ENCODE measurements at places on chromosomes 2 and 18. TPM values are rescaled to one million over a fixed set of nuclear protein-coding genes. Genes with fewer than 3 reads are reported as not detected.

- H3K36me3 ChIP-seq = no peaks in the 10 kb centered on the region
- H3K4me3 ChIP-seq = no peak overlapping the region
- peaks cover 32% of the 10 kb centered on the region for H3K4me1 ChIP-seq
- H3K27ac ChIP-seq = no peak overlapping the region
- peak; percentile 64 for DNase-seq
These were observed 109.6 kb downstream of the GLI2 start for GRCh38 chr2:120845277-120845676.

DNA sequence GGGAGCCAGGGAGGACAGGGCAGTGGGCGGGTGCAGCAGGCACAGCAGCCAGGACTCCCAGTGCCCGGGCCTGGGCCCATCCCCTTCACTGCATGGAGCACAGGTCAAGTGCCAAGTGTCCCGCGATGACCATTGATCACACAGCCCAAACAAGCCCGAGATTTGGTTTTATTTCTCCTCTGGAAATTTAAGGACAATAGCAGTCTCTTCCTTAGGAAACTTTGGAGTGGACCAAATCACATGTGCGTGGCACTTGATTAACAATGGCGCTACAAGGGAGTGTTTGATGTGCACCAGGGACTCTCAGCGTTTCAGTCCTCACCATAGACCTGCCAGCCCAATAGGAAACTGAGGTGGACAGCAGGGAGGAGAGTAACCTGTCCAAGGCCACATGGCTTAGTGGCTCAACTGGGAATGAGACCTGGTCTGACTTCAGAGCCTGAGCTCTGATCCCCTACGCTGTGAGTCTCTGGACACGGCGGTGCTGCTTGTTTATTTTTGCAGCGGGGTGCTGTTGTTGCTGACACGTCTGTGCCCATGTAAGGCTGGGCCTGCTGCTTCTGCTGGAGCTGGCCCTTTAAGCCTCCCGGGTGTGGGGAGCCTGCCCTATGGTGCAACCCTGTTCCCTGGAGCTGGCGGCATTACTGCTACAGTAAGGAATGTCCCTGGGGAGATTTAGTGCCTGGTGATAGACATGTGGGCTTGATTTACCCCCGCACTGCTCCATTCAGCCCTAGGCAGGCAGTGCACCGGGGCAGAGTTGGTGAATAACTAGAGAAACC lies 194.2 kb downstream of the INHBB start:
- no peak overlapping the region for H3K27ac ChIP-seq
- H3K36me3 ChIP-seq = no peaks in the 10 kb centered on the region
- H3K4me1 ChIP-seq = no peaks in the 10 kb centered on the region
- H3K27me3 ChIP-seq = no peaks in the 10 kb centered on the region
- no peak overlapping the region for H3K4me3 ChIP-seq

MAP3K19 gene
- total RNA-seq = 0.52 TPM

DNA sequence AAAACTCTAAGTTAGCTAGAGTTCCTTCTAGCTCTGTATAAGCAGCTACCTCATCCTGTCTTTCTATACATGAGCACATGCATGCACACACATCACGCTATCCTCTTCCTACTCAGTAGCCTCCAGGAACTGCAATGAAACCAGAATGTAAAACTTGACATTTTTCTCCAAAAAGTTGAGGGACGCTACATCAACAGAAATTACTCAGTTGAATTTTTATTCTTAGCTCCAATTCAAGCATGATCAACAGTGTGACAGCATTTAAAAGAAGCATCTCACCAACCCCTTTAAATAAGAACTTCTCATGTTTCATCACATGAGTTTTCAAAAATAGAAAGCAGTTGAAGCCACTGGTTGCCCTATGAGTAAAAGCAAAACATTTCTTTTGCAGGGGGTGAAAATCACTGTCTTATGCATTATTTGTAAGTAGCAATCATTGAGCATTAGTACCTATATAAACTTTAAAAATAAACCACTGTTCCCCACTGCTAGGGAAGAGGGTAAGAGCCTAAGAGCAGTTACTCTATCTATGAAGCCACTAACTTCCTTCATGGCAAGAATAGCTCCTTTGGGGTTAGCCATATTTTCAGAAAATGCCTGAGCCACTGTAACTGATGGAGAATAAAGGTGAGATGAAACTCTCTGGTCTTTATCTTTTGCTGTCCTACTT lies 77.9 kb upstream of the ARL5A start:
- H3K4me3 ChIP-seq = no peak overlapping the region
- H3K27me3 ChIP-seq = no peaks in the 10 kb centered on the region
- DNase-seq = no peak

DNA sequence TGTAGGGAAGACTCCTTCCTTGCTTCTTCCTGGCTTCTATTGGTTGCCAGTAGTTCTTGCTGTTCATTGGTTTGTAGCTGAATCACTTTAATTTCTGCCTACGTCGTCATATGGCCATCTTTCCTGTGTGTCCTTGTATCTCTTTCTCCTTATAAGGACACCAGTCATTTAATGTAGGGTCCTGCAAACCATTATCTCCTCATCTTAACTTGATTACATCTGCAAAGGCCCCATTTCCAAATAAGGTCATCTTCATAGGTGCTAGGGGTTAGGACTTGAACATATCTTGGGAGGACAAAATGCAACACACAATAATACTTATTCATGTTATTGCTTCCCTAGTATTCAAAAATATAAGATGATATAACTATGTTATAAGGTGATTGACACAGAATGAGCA lies 95.5 kb upstream of the TTC27 start:
- H3K27ac ChIP-seq = no peak overlapping the region
- H3K27me3 ChIP-seq = no peaks in the 10 kb centered on the region
- H3K4me1 ChIP-seq = no peaks in the 10 kb centered on the region

ABCG5 gene
- total RNA-seq = 0.10 TPM

SESTD1 gene
- total RNA-seq = 16.2 TPM

- no peak overlapping the region for H3K4me3 ChIP-seq
- H3K4me1 ChIP-seq = no peaks in the 10 kb centered on the region
- H3K36me3 ChIP-seq = no peaks in the 10 kb centered on the region
- DNase-seq = no peak
- no peaks in the 10 kb centered on the region for H3K27me3 ChIP-seq
These were observed 335.8 kb downstream of the TRIB2 start for GRCh38 chr2:13052547-13052946.

DNA sequence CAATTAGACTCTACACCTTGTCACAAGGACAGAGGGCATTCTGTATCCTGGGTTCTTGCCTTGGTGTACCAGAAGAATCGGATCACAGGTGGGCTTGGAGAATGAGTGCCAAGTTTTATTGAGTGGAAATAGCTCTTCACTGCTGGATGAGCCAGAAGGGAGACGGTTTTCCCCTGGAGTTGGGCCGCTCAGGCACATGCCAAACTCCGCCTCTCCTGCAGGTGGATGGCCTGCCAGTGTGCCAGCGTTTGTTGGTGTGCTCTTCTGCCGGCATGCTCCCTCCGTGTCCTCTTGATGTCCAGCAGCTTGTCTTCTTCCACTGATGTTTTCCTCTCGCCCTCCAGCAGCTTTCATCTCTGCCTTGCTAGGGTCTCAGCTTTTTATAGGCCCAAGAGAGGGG lies 115.5 kb upstream of the RAB27B start:
- H3K36me3 ChIP-seq = no peaks in the 10 kb centered on the region
- no peaks in the 10 kb centered on the region for H3K27me3 ChIP-seq
- H3K4me3 ChIP-seq = no peak overlapping the region
- no peak overlapping the region for H3K27ac ChIP-seq
- no peak for DNase-seq

AUP1 gene
- total RNA-seq = 65.2 TPM

TXNDC9 gene
- total RNA-seq = 29.2 TPM

GRCh38 chr2:73984922-73985307 lies 205 bp downstream of the TET3 start:
- H3K4me1 ChIP-seq = peaks cover 16% of the 10 kb centered on the region
- H3K27me3 ChIP-seq = no peaks in the 10 kb centered on the region
- peak overlapping the region; percentile 51 for H3K4me3 ChIP-seq
- no peaks in the 10 kb centered on the region for H3K36me3 ChIP-seq

All from ovary (tissue), 10 donors.